ENCODE measurements at places on chromosomes 1 and 21.

DNA sequence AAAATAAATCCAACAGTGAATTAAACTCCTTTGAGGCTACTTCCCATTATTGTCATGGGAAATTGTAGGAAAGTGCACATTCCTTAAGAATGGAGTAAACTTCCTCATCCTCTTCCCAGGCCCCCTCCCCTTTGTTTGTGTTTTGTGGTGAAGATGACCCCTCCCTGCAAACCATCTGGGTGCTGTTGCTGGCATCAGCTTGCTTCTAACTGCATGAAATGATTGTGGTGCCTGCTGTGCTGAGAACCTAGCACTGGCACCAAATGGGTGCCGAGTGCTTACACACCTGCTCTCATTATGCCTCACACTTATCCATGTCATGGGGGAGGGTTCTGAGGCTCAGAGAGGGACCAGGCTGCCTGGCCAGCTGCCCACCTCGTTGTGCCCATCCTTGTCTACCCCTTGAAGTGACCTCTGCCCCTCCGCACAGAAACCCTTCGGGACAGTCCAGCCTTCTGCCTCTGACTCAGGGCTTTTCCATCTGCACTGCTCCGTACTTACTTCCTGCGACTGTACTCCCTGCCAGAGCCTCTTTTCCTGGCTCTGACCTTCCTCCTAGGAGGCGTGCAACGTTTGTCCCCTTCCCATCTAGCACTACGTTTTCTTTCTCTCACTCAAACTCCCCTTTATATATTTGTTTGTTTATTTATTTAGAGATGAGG, 30.6 kb downstream of the CAPN2 start:
- DNase-seq: no peak

GRCh38 chr1:207103892-207104373, at the start of gene C4BPA:
Gene C4BPA, plus strand, starts transcription at chr1:207104233. Its CDS starts 8,793 bp downstream, at chr1:207113026.
- no peak for DNase-seq

- no peak for DNase-seq
Measured at GRCh38 chr1:152252157-152252556, 28.2 kb upstream of the HRNR start.

GRCh38 chr21:39518847-39519210, 67.1 kb downstream of the SH3BGR start:
- DNase-seq: no peak

GRCh38 chr1:209876078-209876800, 48.5 kb downstream of the UTP25 start:
- DNase-seq: no peak

- no peak for DNase-seq
Measured at GRCh38 chr1:221849897-221850296, 108.0 kb upstream of the DUSP10 start.

DNA sequence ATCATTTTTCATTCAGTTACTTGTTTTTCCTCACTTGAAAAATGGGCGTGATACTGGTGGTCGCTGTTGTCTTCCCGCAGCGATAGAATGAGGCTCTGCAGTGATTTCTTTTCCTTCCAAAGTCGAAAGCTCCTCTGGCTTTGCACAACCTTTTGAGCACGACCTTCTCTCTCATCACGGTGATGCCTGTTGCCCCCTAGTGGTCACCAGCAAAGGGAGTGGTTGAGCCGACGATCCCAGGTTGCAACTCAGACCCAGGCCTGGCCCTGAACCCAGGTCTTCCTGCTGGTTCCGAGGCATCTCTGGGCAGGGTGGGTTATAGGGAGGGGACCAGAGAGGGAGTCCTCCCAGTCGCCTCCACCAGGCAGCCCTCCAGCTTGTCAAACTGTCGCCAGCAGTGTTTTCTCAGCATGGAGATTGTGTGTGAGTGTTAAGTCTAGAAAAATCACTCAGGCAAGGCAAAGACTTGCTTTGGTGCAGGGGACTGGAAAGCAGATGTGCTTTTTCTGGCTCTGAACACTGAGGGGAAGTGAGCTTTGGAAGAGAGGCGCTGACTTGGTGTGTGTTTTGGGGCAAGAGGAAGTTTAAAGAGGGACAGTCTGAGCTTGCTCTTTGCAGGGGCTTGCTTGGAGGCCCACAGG, 285.3 kb downstream of the CAMTA1 start:
- DNase-seq: peak; percentile 16

DNA sequence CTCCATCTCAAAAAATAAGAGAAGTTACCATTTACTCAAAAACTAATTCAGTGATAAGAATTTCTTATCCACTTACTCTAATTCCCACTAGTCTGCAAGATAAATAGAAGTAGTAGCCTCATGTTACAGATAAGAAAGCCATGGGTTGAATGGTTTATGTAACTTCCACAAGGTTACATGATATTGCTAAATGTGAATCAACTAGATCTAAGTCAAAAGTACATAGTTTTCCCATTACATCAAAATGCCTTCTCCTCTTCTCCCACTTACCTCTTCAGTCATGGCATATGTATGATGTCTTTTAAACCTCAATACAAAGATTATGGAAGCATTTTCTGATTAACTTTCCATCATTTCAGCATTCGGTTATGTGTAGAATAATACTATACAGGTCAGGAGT, 108.5 kb downstream of the ASH1L start:
- no peak for DNase-seq

DNA sequence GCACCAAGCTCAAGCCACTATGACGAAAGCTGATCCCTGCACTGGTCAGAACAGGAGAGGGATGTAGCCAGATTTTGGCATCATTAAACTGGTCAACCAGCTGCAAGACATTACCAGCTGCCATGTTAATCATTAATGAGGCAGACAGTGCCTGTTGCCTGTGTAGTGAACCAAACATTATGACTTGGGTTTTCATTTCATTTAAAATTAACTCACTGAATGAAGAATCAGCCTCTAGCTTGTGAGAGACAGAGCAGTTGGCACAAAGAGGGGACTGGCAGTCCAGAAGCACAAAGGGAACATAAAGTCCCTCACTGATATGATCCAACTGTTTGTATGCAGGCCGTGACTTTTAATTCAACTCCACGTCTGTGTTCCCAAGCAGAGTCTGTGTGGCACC, 318.9 kb downstream of the SEC16B start:
- DNase-seq: no peak

DNA sequence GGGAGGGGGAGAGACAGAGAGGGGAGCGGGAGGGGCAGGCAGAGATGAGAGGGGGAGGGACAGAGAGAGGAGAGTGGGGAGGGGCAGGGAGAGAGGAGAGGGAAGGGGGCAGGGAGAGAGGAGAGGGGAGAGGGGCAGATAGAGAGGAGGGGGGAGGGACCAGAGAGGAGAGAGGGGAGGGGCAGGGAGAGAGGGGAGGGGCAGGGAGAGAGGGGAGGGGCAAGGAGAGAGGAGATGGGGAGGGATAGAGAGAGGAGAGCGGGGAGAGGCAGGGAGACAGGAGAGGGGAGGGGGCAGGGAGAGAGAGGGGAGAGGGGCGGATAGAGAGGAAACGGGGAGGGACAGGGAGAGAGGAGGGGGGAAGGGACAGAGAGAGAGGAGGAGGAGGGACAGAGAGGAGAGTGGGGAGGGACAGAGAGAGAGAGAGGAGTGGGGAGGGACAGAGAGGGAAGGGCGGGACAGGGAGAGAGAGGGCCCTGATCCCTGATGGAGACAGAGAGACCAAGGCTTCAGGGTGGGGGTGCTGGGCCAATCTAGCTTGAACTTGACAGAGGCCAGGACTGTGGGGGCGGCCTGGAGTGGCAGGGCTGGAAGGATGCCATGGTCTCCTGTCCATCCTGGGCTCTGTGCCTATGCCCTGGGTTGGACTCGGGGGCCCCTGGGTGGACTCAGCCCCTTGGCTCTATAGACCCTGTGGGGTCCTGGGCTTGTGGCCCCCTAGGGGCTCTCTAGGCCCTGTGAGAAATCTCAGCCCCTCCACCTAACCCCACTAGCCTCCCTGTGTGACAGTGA, 43.6 kb downstream of the DMRTB1 start:
- DNase-seq: no peak

- DNase-seq: no peak
Measured at GRCh38 chr1:200710166-200710565, 28.5 kb upstream of the CAMSAP2 start.

All from stimulated activated CD4-positive, alpha-beta T cell treated with anti-CD3 and anti-CD28 coated beads, TNF-alpha, amount 100 ng/mL, for 1 hour (primary cell).